Natural killer cell treated with Interleukin-12 subunit alpha and Interleukin-12 subunit beta and Interleukin-15 and Interleukin-18, amount 100 ng/mL, for 72 hours (primary cell): ENCODE measurements at places on chromosomes 2 and 18. TPM values are rescaled to one million over a fixed set of nuclear protein-coding genes. Genes with fewer than 3 reads are reported as not detected.

GRCh38 chr2:160278101-160278878, 78.2 kb upstream of the ITGB6 start:
- DNase-seq: no peak

STON1 gene
- 1.3 TPM for total RNA-seq

GRCh38 chr2:238936162-238937052, 88.5 kb downstream of the TWIST2 start:
- DNase-seq: no peak

IGFBP5 gene
- 0.08 TPM for total RNA-seq

DNA sequence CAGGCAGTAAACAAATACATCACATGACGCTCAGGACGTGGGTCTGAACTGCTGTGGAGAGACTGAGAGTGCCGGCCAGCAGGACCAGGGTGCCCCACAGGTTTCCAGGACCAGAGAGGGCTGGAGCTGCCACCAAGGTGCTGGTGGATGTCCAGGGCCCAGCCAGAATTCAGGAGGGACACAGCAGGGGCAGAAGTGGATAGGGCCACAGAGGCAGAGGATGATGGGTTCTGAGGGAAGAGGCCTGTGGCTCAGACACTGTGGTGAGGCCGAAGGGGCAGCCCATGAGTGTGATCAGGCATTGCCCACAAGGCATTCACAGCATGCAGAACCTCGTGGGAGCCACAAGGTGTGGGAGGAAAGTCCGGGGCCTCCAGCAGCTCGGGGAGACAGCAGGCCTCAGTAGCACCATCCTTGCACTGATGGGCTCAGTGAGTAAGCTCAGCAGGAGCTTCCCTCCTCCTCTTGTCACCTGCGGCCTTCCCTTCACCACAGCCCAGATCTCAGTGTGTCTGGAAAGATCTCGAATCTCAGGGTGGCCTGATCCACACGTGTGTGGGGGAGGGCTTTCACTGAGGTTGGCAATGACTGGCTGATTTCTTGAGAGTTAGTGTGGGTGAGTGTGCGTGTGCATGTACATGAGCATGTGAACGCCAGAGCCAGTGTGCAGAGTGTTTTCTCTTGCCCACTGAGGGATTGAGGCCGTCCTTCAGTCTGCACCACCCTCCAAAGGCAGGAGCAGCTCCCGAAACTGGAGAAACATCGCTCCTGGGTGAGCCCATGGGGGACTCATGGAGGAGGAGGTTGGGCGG, 181.8 kb upstream of the RAB6C start:
- no peak for DNase-seq

GRCh38 chr2:20156836-20157192, 68.1 kb downstream of the SDC1 start:
- no peak for DNase-seq

OSR1 gene
- not detected for total RNA-seq

GRCh38 chr2:207274530-207275189, 108.9 kb upstream of the KLF7 start:
- DNase-seq: no peak

- peak; percentile 62 for DNase-seq
These were observed 35.0 kb downstream of the RTN4 start for GRCh38 chr2:55014962-55015939.

ANO7 gene
- 7.1 TPM for total RNA-seq
